Kasumi-1 (cell line): ENCODE measurements at places on chromosomes 2 and 18.

DNA sequence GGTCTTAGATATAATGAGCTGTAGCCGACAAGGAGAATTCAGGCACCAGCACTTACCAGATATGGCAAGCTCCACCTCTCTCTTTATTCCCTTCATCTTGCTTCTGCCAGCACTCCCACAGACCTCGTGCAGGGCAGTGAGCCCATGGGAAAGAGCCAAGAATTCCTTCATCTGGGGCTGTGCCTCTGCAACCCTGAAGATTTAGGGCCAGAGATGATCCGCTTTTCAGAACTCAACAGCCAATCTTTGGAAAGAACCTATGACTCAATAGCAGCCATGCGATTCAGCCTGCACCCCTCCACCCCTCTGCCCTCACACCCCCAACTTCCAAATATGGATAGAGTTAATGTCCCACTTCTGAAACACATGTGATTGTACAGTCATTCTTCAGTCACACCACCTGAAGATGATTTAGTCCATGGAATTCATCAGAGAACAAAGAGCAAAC is 533.7 kb upstream of the TNP1 start:
- DNase-seq = no peak

- DNase-seq = no peak
Observed at GRCh38 chr2:151718247-151718646, 16.0 kb downstream of the NEB start.

DNA sequence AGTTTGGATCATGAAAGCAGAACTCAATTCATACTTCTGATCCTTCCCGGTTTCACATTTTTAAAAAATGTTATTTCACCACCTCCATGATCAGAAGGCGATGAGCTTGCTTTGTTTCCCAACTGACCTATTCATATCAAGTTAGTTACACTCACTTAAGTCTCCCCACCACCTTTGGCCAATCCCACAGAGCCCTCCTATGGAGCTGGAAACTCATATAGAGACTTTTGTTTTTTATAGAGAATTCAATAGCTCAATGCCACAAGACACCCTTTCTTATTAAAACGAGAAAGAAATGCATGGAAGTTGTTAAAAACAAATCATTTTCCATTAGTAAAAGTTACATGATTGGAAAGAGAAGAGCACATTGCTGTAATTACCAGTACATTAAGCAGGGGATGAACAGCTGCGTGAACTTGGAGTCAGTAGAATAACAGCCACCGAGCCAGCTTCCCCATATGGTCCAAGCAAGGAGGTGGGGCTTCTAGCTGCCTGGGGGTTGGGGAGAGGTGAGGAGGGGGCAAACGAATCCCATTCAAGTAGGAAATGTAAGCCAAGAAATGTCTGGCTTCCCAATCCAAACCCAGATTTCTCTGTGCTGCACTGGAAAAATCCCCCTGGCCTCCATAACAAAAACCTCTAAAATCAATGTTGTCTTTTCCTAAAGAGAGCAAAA is 614.5 kb downstream of the IRS1 start:
- DNase-seq = no peak

- DNase-seq = no peak
Observed at GRCh38 chr2:240219208-240219890, 78.9 kb upstream of the OTOS start.

DNA sequence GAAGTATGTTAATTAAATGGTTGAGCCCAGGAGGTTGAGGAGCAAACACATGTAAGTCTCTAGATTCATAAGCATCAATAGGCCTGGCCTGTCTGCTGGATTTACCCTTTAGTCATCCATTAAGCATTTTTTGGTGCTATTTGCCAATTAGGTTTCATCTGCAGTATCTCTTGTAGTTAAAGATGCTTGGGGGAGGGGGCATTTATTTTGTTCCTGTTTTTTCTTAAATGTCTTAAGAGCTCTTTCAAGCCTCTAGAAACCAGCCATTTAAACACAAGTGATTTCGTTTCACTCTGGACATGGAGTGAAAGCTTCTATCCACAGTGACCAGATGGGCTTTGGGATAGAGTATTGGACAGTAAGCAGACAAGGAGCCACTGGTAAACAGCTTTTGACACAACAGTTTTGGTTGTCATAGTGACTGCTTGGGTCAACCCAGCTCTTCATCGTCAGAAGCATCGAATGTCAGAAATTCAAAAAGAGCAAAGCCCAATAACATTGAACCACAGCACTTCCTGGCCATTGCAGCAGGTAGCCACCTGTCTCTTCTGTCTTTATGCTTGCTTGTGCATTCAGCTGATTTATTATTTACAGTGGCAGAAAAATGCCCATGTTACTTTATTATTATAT is 4.9 kb downstream of the QPCT start:
- DNase-seq = peak; percentile 22

DNA sequence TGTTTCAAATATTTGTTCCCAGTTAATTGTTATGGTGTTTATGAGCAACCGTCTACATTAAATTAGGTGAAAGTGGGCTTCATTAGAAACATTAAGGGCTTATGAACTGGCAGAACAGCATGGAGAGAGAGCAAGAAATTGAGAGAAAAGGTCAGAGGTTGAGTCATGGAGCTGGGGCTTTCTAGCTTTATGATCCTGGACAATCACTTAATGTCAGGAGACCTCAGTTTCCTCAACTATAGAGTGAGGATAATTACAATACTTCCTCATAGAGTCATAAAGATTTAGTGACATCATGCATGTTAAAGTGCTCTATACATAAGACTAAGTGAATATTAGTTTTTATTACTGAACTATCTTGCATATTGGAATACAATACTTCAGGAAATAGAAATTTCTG is 83.9 kb downstream of the PLCL1 start:
- DNase-seq = no peak

- no peak for DNase-seq
Observed at GRCh38 chr2:214542295-214542694, 131.4 kb downstream of the VWC2L start.

DNA sequence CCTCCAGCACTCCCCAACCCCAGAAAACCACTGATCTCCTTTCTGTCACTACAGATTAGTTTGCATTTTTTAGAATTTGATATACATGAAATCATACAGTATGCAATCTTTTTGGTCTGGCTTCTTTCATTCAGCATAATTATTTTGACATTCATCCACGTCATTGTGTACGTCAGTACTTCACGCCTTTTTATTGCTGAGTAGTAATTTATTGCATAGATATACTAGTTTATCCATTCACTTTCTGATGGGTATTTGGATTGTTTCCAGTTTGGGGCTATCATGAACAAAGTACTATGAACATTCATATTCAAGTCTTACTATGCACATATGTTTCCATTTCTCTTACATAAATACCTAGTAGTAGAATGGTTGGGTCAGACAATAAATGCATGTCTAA is 20.1 kb upstream of the CHN1 start:
- DNase-seq = no peak

GRCh38 chr2:238596571-238597551 is 170.1 kb downstream of the ASB1 start:
- DNase-seq = no peak

GRCh38 chr2:239507576-239508258 is 106.9 kb upstream of the HDAC4 start:
- DNase-seq = no peak

- DNase-seq = no peak
Observed at GRCh38 chr18:22466608-22467395, 49.1 kb upstream of the CTAGE1 start.
